ENCODE measurements at places on chromosomes 5 and 9.

GRCh38 chr5:79743846-79744605 lies 54.4 kb downstream of the CMYA5 start:
- DNase-seq, result no peak

DNA sequence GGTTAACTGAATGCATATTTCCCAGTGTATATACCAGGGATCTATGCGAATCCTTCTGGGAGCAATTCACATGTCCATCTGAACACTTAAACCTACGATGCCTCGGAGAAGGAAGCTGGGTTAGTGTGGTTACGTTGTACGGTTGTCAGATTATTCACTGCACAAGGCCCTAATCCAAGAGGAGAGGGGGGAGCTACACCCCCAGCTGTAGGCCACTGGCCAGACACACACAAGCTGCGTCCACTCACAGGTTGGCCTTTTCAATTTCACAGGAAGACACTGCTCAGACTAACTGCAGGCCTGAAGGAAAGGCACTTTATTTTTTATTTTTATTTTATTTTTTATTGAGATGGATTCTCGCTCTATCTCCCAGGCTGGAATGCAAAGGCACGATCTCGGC lies 184.5 kb upstream of the GNA14 start:
- no peak for DNase-seq

DNA sequence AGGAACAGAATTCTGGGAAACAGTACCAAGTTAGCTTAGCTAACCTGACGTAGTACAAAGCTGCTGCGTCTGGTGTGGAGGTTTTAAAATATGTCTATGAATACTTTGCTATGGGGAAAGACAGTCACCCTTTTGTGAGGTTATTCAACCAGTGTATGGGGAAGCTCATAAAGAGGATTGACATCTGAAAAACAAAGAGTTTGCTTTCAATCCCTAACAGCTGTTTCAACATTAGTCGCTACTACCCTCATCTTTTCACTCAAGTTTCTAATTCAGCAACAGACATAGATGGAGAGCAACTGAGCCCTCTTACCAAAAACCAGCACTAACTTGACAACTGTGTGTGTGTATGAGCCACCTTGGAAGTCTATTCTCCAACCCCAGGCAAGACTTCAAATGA lies 7.8 kb upstream of the MSANTD3 start:
- DNase-seq, result no peak

DNA sequence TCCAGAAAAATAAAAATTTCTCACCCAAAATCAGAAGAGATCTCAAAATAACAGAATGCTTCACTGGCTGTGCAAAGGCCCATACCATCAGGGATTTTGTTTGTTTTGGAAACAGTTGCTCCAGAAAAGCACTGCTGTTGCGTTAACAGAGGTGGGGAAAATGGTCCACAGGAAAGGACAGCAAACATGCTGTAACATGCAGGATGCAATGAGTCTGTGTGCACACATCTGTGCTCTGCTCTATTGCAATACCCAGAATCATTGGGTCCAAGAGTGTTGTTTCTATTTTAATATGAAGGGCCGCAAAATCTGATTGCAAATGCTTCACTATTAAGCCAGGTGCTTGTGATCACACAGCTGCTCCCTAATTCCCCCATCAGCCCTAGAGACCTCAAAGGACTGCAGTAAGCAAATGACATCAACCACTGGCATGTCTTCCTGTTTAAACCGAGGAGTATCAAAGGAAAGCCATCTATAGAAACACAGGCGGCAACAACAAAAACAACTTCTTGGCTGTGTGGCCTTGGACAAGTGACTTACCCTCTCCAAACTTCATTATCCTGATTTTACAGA lies 141.0 kb downstream of the DCP2 start:
- DNase-seq, result no peak

- DNase-seq, result no peak
Measured at GRCh38 chr9:98778711-98779530, 17.4 kb downstream of the ANKS6 start.

DNA sequence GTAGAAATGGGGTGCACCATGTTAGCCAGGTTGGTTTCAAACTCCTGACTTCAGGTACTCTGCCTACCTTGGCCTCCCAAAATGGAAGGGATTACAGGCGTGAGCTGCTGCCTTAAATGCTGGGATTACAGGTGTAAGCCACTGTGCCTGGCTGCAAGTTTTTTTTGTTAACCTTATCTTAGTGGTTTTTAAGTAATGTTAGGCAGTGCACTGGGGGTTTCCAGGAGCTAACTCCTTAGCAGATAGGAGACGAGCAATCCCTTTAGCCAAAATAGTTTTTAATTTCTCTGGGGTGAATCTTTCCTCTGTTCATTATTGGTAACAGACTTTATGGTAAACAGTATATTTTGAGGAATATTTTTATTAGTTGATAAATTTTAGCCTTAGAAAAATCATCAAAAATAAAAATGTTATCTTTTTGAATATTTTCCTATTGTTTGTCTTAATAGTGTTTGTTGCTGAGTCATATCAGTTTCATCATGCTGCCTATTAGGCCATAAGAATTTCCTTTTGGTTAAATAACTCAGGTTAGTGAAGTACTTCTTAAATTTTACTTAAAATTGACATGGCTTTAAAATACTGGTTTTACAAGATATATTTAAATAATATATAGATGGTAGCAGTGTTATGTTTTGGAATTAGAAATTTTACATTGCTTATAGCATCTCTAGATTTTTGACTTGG lies 37.9 kb downstream of the LMNB1 start:
- DNase-seq, result no peak
